ENCODE measurements at places on chromosomes 5 and 9.

DNA sequence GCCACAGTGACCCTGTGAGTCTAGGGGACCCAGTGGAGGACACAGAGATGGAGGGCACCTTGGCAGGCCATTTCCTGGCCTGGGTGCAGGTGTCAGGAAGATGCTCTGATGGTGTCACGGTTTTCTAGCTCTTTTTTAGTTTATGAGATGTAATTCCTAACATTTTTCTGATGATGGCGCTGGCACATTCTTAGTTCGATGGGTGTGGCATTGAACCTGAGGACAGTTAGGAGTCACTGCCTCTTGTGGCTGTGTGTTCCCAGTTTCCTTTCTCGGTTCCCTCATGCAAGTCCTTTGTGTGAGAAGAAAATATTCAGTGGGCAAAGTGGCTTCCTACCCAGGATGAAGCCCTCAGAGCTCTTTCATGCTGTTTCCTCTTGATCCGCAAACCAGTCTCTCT is 129.4 kb upstream of the ICE1 start:
- DNase-seq: no peak

DNA sequence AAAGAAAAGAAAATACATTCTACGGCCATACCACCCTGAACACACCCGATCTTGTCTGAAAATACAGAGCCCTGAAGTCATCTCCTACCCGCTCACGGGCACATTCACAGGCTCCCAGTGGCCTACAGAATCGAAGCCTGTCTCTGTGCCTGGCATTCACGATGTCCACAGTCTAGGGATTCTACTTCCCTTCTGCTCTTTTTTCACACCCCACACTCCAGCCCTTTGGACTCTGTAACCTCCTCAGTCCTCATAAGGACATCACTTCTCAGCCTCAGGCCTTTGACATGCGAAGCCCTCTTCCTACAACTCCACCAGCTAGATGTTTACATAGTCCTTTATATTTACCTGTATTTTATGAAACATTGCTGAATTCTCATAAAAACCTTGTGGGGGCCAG is 77.8 kb downstream of the CSNK1A1 start:
- DNase-seq: no peak

- DNase-seq: no peak
Measured at GRCh38 chr5:124957063-124957462, 210.6 kb upstream of the ZNF608 start.

GRCh38 chr5:9415091-9415490 is 130.8 kb downstream of the SEMA5A start:
- no peak for DNase-seq

- no peak for DNase-seq
Measured at GRCh38 chr5:67858471-67859031, 357.0 kb upstream of the PIK3R1 start.

GRCh38 chr9:11722957-11723356 is 970.2 kb upstream of the TYRP1 start:
- DNase-seq: no peak

- DNase-seq: no peak
Measured at GRCh38 chr9:27404661-27405060, 107.7 kb upstream of the EQTN start.

GRCh38 chr5:82405161-82405560 is 127.0 kb upstream of the RPS23 start:
- no peak for DNase-seq

DNA sequence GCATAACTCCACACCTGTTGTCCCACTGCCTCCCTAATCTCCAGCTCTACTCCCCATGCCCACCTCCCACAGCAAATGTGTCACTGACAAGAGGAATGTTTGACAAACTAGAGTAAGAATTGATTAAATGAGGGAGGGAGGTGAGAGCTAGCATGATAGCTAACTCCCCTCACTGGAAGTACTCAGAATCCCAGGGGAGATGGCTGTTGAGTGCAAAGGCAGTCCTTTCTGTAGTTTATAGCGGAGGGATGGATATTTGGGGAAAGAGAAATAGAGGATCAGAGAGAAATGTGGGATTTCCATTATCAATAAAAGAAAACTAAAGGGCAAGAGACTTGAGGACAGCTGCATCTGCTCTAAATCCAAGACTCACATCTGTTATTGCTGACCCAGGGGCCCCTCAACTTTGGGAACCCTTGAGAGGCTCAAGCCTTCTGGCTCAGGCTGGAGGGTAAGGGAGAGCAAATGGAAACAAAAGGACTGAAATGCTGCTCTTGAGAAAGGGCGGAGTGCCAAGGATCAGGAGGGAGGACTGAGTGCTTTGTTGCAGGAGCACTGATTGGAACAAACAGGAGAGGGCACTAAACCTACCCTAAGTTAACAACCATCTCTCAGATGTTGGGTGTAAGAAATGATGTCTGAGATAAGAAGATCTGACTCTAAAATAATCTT is 372.1 kb downstream of the NTRK2 start:
- DNase-seq: no peak

DNA sequence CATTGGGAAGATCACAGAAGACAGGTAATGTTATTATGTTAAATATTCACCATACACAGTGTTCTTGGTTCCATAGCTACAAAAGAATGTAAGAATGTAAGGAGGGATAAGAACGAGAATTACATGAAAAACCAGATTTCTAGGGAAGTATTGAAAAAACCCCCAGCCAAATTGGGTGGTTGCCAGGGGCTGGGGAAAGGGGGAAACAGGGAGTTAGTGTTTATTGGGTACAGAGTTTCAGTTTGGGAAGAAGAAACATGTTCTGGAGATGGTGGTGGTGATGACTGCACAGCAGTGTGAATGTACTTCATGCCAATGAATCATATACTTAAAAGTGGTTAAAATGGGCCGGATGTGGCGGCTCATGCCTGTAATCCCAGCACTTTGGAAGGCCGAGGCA is 40.3 kb downstream of the GLRX start:
- DNase-seq: no peak

DNA sequence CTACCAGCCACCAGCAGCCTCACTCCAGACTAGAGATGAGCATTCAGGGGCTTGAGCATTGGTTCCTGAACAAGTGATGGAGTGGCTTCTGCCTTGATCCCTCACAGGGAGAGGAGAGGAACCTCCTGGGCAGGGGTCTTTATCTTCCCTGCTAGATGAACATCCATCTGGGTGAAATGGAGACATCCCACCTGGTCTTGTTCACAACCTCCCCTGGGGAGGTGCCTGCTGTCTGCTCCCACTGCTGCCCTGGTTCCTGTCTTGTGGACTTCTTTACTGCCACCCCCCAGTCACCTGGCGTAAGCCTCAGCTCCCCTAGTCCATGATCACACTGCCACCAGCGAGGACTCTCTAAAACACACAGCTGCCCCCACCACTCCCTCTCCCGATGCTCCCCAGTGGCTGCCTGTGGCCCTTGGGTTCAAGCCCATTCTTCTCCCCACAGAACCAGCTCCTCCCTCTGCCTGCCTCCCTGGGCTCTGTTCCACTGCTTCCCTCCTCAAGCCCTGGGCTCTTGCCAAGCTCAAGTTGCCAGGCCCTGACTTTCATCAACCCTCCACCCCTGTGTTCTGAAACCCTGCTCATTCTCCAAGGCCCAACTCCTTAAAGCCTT is 51.5 kb downstream of the COL15A1 start:
- no peak for DNase-seq

DNA sequence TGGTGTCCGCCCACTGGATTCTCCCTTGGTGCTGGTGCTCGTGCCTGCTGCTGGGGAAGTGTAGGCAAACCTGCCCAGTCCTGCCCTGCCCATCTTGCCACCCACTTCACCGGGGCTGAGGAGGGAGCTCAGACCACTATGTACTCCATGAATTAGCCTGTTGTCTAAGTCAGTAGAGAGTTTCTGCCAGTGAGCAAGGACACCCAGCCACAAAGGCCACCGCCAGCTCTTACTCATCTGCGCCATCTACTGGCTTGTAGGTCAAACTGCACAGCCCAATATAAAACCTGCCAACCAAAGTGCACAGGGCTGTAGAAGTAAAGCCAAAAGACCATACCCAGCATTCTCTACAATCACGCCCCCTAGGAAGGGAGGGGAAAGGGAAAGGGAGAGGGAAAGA is 102.3 kb downstream of the GLIS3 start:
- no peak for DNase-seq

DNA sequence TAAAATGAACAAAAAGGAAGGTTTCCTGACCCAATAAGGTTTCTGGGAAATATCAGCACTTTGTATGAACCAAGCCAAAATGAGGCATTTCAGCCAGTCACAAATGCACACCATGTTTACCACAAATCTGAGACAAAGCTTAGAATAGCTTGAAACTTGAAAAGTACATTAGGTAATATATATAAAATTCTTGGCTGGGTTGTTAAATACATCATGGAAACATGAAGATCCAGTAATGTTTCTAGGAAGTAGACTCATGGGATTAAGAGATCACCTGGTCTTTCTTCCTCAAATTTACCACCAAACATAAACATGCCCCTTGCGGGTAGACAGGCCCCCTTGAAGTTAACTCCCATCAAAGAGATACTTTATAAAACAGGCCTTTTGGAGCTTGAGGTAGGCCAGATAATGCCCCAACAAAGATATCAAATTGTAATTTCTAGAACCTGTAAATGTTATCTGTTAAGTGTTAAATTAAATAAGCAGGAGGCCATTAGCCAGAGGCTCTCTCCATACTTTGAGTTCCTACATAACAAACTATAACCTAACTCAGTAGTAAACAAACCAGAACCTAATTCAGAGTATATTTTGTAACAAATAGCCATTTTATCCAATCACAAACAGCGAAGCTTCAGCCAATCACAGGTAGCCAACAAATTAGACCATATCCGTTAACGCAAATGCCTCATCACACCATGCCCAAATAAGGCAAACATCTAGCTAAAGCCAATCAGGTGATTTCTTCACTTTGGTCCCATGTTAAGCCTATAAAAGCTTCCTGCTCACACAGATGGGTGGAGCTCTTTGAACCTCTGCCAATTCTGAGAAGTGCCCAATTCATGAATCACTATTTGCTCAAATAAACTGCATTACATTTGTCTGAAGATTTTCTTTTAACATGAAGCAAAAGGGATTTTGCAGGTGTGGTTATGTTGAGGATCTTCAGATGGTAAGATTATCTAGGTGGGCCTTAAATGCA is 127.9 kb upstream of the TARS1 start:
- DNase-seq: no peak

DNA sequence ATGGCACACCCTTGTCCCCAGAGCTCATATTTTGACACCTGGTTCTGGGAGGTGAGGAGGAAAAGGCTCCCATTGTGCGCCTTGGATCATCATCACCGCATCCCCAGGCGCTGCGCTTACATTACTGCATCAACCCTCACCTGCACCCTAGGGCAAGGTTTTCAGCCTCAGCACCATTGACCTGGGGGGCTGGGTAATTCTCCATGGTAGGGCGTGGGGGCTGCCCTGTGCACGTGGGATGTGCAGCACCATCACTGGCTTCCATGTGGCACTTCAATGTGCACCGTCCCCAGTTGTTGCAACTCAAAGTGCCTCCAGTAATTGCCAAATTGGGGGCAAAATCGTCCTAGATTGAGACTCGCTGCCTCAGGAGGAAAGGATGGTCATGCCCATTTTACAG is 83.6 kb downstream of the NTNG2 start:
- DNase-seq: no peak

DNA sequence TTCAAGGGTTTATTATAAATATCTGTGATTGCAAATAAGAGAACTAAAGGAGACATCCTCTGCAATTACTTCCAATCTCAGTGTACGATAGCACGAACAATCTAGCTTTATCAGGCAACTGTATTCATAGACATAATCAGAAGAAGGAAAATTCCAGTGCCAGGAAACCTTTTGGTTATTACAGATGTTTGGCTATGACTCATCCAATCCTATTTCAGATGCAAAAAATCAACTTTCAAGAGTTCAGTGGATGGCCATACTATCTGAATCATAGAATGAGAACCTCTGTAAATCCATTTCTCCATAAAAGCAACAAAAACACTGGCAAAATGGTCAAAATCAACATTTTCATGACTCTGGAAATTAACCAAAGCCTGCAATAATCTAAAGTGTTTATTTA is 37.9 kb downstream of the GAS1 start:
- DNase-seq: no peak

- DNase-seq: no peak
Measured at GRCh38 chr9:94864862-94865509, 138.5 kb downstream of the AOPEP start.

DNA sequence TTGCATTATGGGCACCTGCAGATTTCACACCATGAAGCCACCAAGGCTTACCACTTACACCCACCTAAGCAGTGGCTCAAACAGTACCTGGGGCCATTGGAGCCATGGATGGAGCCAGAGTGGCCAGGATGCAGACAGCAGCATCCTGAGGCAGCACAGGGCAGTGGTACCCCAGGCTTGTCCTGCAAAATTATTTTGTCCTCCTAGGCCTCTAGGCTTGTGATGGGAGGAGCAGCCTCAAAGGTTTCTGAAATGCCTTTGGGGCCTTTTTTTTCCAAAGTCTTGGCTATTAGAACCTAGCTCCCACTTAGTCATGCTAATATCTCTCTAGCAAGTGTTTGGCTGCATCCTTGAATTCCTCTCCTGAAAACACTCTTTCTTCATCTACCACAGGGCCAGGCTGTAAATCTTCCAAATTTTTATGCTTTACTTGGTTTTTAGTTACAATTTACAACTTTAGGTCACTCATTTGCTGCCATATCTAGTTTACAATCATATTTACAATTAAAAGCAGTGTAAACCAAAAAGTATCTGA is 15.7 kb downstream of the TMC1 start:
- no peak for DNase-seq

GRCh38 chr9:99264070-99264680 is 42.1 kb downstream of the SEC61B start:
- DNase-seq: no peak

DNA sequence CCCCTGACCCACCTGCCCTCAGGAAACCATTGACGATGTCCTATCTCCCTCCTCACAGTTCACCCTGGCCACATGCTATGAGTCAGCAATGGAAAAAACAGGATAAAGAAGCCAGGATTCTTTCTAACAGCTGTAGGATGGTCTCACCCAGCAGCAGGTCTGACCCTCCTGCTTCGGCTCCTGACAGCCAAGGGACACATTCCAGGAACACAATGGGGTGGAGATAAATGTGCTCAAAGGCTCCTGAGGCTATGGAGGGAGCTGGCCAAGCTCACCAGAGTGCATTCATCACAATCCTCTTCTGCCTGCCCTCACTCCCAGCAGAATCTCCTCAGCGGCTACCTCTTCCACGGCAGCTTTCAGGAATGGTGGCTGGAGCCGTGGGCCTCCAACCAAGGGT is 170.3 kb downstream of the PJA2 start:
- no peak for DNase-seq

GRCh38 chr5:168299372-168299771 is 7.9 kb downstream of the WWC1 start:
- DNase-seq: no peak

DNA sequence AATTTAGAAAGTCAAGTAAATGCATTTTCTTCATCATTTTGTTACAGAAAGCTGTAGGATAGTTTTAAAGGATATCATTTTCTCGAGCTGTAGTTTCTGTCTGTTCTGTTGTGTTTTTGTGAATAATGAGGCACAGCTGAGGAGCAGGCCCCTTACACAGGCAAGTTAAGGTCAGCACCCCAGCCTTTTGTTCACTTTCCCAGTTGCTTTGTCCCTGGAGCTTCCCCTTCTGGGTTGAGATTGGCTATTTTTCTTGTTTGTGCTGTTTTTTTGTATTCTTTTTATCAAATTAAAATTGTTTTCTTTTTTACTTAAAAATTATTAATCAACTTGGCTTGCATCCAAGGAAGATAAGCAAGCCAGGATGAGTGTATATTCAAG is 213.8 kb upstream of the ACTBL2 start:
- no peak for DNase-seq

All from anterior cingulate cortex (tissue), 58 donors.